ENCODE measurements at places on chromosomes 1 and 21. TPM values are rescaled to one million over a fixed set of nuclear protein-coding genes. Genes with fewer than 3 reads are reported as not detected.
A peak's percentile ranks its signal among the peaks of the same experiment; 100 is the strongest.

Gene LEMD1
- 0.26 TPM for total RNA-seq

Gene LMOD1
- total RNA-seq = under 0.01 TPM

Gene RUNX3
- total RNA-seq = not detected

Gene UBASH3A
- not detected for total RNA-seq

Gene COL11A1
- total RNA-seq = under 0.01 TPM

Gene CFHR4
- total RNA-seq = not detected

Gene S100A3
- 0.38 TPM for total RNA-seq

Gene KIF21B
- 1.9 TPM for total RNA-seq

Gene CCDC27
- not detected for total RNA-seq

Gene ANGPTL7
- not detected for total RNA-seq

Gene NPR1
- total RNA-seq = 50.6 TPM

Gene NR0B2
- total RNA-seq = not detected

- no peak for DNase-seq
These were observed 48.7 kb upstream of the ZC3H11B start for GRCh38 chr1:219661464-219662092.

DNA sequence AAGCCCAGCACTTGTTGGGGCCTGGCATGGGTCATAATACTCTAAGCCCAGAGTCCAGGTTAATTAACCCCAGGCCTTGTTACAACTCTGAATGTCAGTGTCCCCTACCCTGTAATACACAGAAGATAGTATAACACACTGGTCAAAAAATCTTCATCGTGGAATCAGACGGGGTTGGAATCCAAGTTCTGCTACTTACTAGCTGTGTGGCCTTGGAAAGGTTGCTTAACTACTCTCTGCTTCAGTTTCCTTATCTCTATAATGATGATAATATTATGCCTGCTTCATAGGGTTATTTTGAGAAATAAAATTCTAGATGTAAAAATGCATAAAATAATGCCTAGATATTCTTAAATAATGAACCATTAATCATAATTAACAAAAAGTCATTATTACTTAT, 77.8 kb upstream of the CTTNBP2NL start:
- DNase-seq = no peak

DNA sequence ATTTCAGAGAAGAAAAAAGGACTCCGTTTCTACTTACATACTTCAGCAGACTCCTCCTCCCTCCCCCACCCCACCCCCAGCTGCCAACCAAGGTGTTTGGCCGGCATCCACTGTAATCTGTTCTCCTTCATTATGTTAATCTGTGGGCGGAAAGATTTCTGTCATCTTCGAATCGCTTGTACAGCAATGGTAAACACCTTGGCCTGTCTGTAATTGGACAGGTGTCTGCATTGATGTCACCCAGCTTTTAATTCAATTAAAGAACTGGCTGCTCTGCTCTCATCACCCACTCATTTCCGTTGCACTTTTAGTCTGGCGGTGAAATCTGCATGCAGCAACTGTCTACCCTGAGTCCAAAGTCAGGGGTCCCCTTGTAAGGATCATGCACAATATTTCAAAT, 368.6 kb downstream of the USH2A start:
- no peak for DNase-seq

GRCh38 chr1:83546874-83547273, 452.1 kb downstream of the TTLL7 start:
- no peak for DNase-seq

GRCh38 chr1:245692318-245692717, 537.5 kb downstream of the KIF26B start:
- DNase-seq = no peak

DNA sequence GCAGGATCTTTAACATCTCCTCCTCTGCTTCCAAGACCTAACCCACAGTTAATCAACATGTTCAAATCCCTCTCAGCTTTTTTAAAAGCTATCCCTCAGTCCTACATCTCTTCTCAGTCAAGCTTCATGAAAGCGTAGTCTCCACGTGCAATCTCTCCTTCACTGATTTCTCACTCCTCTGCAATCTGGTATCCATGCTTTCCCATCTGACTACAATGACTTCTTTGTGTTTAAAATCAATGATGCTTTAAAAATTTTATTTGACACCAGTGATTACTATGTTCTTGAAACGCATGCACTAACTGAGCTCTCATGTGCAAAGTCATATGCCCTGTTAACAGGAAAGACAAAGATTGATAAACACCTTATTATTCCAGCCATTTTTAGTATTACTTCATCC, 67.5 kb upstream of the BEND5 start:
- no peak for DNase-seq

- DNase-seq = no peak
These were observed 57.9 kb downstream of the SLC37A1 start for GRCh38 chr21:42571391-42572150.

DNA sequence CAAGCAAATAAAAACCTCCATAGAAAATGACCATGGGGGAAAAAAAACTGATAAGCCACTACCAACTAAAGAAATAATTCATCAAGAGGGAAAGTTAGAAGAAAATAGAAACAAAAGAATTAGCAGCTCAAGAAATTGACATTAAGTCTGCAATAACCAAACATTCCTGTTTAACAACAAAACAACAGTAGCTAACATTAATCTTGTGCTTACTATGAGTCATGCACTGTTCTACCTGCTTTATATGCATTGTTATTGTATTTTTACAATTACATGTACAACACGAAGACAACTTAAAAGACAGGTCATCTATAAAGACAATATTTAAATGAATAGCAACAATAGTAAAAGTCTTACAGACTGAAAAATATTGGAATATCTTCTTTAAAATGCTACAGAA, 34.4 kb upstream of the LRRC7 start:
- no peak for DNase-seq

GRCh38 chr1:231527586-231528171, 790 bp upstream of the TSNAX start:
- DNase-seq = no peak

- no peak for DNase-seq
These were observed 2.3 kb downstream of the OR2L5 start for GRCh38 chr1:248015803-248016202.

DNA sequence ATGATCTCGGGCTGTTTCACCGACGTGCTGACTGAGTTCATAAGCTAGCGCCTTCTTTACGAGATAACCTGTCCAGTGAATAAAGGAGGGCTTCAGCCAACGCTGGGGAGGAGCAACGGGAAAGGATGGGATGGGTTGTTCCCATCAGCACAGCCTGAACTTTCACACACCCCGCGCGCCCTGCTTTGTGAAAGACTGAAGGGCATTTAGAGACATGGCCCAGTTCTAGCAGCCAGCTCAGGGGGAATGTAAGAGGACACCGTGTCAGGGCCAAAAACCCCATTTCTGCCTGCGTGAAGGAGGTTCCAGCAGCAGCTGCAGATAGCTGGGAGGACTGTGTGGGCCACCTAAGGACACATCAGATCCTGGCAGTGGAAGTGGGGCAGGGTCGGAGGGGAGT, 255.1 kb upstream of the RAB4A start:
- no peak for DNase-seq

DNA sequence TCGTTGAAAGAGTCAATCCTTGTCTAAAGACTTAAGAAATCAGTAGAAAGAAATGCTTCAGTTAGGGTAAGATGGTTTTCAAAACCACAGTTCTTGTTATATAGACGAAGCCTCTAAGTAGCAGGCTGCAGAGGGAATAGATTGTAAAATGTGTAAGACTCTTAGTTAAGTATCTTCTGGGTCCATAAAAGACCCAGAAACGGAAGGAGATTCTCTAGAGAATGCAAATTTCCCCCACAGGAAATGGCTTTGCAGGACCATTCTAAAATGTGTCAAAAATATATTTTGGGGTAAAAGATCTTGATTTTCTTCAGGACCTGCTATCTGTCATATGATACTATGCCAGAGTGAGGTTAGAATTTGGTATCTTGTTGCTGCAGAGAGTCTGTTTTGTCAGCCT, 13.4 kb downstream of the OR2T1 start:
- no peak for DNase-seq

DNA sequence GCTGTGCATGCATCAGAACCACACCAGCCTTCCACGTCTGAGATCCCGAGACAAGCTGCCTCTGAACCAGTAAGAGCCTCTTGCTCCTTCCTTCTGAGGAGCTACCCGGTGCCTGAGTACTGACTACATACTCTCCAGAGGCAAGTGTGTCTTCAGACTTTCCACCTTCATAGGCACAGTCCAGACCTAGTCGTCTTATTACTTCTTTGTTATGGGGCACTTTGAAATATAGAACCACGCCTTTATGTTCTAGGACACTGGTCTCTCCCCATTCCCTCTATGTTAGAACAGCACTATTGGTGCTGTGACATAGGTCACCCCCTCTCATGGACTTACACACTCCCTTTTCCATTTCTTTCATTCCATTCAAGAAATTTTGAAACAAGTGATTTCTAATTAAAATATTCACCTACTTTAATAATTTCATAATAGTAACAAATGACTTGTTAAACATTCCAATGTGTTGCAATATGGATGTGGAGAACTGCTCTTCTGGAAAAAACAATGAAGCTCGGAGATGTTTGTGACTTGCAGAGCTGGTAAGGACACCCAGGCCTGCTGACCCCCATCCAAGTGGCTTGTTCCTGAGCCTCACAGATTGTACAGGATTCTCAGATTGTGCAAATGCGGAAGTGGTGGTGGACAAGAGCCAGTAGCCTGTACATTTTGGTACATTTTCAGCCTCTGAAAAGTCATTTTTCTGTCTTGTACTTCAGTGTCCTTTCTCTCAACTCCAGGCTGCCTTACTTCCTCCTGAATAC, 76.1 kb upstream of the SIPA1L2 start:
- no peak for DNase-seq

DNA sequence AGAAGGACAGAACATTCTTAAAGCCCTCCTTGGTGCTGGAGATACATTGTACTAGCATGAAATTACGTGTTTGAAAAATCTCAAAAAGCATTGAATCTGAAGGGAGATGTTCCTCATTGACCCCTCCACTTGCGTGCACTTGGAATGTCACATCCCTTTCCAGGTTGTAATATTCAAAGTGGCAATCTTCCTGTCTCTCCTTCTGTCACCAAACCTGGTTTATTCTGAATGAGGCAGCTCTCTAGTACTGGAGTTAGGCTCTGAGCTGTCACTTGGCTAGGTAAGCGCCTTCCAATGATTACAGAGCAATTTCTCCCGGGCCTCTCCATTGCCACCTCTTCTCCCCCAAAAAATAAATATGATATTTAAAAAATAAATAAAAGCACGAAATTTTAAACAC, 855 bp downstream of the DSCAM start:
- DNase-seq = no peak

DNA sequence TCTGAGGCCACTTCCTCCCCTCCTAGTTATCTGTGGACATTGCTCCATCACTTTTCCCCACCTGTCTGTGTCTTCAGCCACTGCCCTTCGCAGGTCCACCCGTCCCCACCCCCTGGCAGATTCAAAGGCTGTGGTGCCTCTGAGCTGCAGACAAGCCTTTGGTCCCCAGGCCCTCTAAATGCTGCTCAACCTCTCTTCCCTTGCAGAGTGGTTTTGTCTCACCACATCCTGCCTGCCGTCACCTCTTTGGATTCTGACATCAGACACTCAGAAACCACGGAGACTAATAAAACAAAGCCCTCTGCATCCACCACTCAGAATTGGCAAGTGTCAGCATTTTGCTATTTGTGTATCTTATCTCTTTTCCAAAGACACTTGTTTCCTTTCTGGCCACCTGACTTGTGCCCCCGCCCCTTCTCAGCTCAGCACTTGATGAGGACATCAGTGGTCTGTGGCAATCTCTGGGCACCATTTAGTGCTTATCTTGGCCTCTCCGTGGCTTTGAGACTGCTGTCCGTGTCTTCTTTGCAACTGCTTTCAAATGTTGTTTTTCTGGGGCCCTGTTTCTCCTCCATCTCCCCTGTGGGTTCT, 7.7 kb downstream of the CNIH3 start:
- peak; percentile 69 for DNase-seq

GRCh38 chr1:97163591-97164275, 442.1 kb downstream of the PTBP2 start:
- DNase-seq = no peak

GRCh38 chr1:181390410-181391077, 92.8 kb upstream of the CACNA1E start:
- DNase-seq = no peak

DNA sequence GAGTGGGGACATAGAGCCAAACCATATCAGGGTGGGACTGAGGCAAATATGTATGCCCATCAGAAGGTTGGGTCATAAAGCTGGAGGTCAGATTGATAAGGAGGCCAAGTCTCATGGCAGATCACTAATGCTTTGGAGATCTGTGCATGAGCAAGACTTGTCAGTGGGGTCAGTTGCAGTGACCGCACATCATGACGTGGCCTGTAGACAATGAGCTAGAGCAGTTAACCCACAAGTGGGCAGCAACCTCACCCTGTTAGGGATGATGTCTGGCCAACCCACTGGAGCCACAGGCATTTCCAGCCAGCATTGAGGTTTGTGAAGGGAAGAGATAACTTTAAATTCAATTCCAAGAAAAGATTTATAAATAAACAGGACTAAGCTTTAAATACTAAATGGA, 66.7 kb downstream of the XCL1 start:
- DNase-seq = no peak

DNA sequence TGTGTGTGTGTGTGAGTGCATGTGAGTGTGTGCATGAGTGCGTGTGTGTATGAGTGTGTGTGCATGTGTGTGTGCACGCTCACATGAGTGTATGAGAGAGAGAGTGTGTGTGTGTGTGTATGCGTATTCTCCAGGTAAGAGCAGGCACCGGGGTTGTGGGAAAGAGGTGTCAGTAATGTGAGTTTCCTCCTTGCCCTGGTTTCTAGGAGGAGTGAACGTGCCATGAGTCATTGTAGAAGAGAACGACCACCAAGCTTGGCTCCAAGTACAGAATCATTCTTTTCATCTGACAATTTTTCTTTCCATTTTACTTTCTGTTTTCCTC, 79.1 kb downstream of the POFUT2 start:
- DNase-seq = no peak

DNA sequence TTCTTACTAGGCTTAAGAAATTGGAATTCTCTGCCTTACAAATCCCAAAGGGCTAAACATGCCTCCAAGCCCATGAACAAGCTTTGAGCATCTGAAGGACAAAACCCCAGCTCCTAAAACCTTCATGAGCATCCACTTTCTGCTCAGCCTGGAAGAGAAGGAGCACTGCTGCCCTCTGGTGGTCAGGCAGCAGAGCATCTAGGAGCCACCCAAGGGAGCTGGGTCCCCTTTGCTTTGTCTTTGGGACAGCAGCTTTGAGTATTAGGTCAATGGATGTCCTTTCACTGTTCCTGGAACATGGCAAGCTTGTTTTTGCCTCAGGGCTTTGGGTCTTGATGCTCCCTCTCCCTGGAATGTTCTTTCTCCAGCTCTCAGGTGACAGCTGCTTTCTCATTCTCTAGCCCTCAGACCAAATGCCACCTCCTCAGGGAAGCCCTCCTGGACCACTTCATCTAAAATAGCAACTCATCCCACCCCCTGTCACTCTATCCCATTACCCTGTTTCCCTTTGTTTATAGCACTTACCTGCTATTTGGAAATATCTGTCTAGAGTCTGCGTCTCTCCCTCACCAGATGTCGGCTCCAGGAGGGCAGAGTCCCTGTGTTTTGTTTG, 25.7 kb downstream of the RAB7B start:
- peak; percentile 81 for DNase-seq

GRCh38 chr1:100799954-100800612, 80.5 kb downstream of the VCAM1 start:
- DNase-seq = no peak

GRCh38 chr1:206924592-206925105, 2.9 kb upstream of the FCMR start:
- no peak for DNase-seq
